Lung (tissue), 17 donors: ENCODE measurements at places on chromosomes 16 and 17. TPM values are rescaled to one million over a fixed set of nuclear protein-coding genes. Genes with fewer than 3 reads are reported as not detected.

GRCh38 chr16:86512301-86512859, 2.1 kb downstream of the FOXF1 start:
- H3K27me3 ChIP-seq: peaks cover 45% of the 10 kb centered on the region
- no peak overlapping the region for H3K27ac ChIP-seq
- peak overlapping the region; percentile 82 for H3K4me3 ChIP-seq
- DNase-seq: peak; percentile 44

DNA sequence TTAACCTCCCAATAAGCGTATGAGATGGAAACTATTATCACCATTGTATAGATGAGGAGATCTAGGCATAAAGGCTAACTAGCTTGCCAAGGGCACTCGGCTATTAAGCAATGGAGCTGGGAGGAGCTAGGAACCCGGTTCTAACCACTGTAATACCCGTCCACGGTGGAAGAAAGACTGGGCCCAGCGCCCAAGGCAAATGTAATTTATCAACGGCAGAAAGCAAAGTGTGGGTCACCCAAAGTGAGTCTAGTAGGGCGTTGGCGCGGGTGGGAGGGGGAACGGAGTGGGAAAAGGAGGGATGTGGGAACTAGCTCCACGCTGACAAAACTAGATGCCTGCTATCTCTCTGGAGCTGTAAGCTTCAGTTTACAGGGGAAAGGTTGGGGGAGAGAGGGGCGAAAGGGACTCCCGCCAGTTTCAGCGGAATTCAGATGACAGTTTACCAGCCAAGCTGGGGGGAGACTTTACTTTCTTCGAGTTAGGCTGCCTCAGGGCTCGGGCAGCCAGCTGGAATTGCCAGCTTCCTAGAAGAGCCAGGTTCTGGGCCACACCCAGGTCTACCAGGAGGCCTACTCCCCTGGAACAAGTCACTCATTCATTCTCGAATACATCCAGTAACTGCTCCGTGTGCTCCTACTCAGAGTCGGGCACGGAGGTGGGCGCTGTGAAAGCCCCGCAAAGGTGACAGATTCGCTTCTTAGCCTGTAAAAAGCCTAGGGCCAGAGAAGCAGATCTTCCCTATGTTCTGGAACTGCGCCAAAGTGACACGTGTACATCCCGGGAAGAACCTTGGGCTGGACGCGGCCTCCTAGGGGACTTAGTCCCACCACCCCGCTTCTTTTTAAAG, 837 bp downstream of the LRRC59 start:
- peak overlapping the region; percentile 74 for H3K27ac ChIP-seq
- peak; percentile 36 for DNase-seq
- no peaks in the 10 kb centered on the region for H3K27me3 ChIP-seq
- H3K4me3 ChIP-seq: peak overlapping the region; percentile 96
- H3K36me3 ChIP-seq: peaks cover 20% of the 10 kb centered on the region

- DNase-seq: no peak
These were observed 54.8 kb downstream of the CRISPLD2 start for GRCh38 chr16:84874553-84874952.

DNA sequence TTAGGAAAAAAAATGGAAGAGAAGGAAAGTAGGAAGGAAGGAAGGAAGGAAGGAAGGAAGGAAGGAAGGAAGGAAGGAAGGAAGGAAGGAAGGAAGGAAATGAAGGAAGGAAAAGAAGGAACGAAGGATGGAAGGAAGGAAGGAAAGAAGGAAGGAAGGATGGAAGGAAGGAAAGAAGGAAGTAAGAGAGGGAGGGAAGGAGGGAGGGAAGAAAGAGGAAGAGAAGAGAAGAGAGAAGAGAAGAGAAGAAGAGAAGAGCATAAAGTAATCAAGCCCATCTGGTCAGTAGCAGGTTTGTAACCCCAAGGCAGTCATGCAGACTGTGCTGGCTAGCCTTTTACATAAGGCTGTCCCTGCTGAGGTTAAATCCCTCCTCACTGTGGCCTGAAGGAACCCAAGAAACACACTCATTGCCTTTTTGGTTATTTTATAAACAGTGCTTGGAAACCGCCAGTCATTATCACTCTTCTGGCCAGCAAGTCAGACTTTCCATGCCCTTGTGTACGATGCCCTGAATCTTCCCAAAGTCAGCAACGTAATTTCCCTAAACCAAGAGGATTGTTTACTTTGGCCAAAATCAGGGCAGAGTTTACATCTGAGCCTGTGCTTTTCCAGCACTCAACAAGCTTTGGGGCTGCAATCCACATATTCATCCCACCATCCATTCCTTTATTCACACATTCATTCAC, 409.6 kb upstream of the MAF start:
- H3K27ac ChIP-seq: no peak overlapping the region
- no peaks in the 10 kb centered on the region for H3K27me3 ChIP-seq
- DNase-seq: no peak
- no peaks in the 10 kb centered on the region for H3K36me3 ChIP-seq

DNA sequence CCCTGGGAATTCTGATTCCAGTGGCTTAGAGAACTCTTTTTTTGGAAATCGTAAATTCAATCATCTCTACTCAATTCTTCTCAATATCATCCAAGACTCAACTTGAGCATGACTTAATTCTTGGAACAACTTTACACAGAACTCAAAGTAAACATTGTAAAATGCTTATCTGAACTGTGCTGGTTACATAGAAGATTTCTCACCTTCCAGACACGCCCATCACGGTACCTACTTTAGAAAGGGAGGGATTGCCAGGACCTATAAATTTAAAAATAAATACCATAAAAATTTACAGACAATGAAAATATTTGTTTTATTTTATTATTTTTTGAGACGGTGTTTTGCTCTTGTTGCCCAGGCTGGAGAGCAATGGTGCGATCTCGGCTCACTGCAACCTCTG, 26.5 kb downstream of the MAP1LC3B start:
- no peak for DNase-seq
- H3K27me3 ChIP-seq: no peaks in the 10 kb centered on the region
- no peak overlapping the region for H3K4me3 ChIP-seq
- no peak overlapping the region for H3K27ac ChIP-seq

GRCh38 chr16:3065742-3066439, 451 bp downstream of the IL32 start:
- no peaks in the 10 kb centered on the region for H3K27me3 ChIP-seq
- no peaks in the 10 kb centered on the region for H3K36me3 ChIP-seq
- peaks cover 4% of the 10 kb centered on the region for H3K4me1 ChIP-seq
- peak overlapping the region; percentile 71 for H3K4me3 ChIP-seq
- DNase-seq: no peak
- H3K27ac ChIP-seq: peak overlapping the region; percentile 67

GRCh38 chr17:34624767-34625383, 45.5 kb downstream of the TMEM132E start:
- H3K4me3 ChIP-seq: no peak overlapping the region
- H3K27me3 ChIP-seq: peaks cover 28% of the 10 kb centered on the region
- H3K27ac ChIP-seq: no peak overlapping the region
- no peak for DNase-seq
- no peaks in the 10 kb centered on the region for H3K4me1 ChIP-seq

DNA sequence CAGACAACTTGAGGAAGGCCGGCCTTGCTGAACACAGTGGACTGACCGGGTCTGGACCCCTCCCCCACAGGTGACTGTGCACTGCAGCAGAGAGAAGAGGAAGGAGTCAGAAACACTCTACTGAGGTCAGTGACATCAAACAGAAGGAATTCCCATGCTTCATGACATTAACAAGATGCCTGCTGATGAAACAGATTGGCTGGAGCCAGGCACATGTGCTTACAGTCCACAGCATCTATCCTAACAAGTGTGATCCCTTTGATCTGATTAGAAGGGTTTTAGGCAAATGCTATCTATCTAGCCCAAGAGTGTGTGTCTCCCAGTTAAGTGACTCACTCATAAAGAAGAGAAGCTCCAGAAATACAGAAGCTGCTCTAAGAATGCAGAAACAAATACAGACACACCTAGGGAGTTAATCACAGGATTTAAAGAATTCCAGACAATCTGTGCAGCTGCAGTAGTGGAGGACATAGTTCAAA, 90.2 kb downstream of the SYCE1L start:
- no peaks in the 10 kb centered on the region for H3K27me3 ChIP-seq
- no peaks in the 10 kb centered on the region for H3K36me3 ChIP-seq
- no peak for DNase-seq
- no peak overlapping the region for H3K4me3 ChIP-seq
- no peak overlapping the region for H3K27ac ChIP-seq

DNA sequence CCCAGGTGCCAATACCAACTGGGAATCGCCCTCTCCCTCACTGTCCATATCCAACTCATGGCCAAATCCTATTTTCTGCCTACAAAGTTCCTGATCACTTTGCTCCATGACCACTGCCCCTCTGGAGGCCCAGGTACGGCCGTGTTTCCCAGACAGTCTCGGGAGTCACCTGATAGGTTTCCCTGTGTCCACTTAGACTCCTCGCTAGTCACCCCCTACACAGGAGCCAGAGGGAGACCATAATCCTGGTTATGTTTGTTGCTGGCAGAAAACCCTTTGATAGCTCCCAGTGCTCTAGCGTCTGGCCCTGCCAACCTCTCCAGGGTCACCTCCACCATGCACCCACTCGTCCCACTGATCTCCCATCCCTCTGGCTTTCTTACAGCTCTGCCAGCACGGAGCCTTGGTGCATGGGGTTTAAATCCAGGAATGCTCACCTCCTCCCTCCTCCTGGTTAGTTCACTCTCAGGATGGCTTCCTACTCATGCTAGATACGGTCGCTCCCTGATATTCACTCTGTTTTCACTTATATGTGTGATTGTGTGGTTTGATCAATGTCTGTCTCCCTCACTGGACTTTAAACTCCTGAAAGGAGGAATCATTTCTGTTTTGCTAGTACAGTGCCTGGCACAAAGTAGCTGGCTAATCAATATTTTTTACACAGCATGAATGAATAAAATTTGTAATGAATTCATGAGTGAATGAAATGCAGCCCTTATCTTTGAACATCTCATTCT, 7.5 kb upstream of the CALB2 start:
- H3K27me3 ChIP-seq: peaks cover 6% of the 10 kb centered on the region
- DNase-seq: no peak
- no peak overlapping the region for H3K27ac ChIP-seq
- no peaks in the 10 kb centered on the region for H3K4me1 ChIP-seq
- H3K4me3 ChIP-seq: no peak overlapping the region

GRCh38 chr17:7561589-7562207, at the start of gene SENP3:
Gene SENP3 (plus strand): TSS chr17:7561919. CDS start chr17:7563077, 1,158 bp downstream.
- DNase-seq: peak; percentile 94
- H3K27me3 ChIP-seq: no peaks in the 10 kb centered on the region
- H3K4me3 ChIP-seq: peak within 1 kb of the TSS; percentile 79
- H3K4me1 ChIP-seq: peaks cover 40% of the 10 kb centered on the region
- peaks cover 23% of the 10 kb centered on the region for H3K36me3 ChIP-seq

DNA sequence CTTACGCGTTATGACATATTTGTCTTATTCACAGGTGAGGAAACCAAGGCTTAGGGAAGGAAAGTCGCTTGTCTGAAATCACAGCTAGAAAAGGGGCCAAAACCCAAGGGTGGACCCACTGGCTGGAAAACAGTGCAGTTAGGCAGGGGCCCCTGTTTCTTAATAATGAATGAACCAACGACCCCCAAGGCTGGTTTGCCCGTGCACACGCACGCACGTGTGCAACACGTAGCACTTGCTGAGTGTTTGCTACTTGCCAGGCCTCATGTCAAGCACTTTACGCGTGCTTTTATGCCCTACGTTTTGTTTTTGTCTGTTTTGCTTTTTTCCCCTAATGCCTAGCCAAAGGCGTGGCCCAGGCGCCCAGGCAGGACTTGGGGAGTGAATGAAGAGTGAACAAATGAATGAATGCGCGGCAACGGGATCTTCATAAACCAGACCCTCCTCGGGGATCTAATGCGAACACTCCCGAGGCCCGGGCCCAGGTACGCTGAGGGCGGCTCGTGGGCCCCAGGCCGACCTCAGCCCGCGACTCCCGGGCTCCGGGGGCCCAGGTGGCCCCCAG, 571 bp upstream of the USP10 start:
- peaks cover 26% of the 10 kb centered on the region for H3K4me1 ChIP-seq
- H3K27ac ChIP-seq: no peak overlapping the region
- peak overlapping the region; percentile 93 for H3K4me3 ChIP-seq
- H3K27me3 ChIP-seq: no peaks in the 10 kb centered on the region
- no peak for DNase-seq
- no peaks in the 10 kb centered on the region for H3K36me3 ChIP-seq

DNA sequence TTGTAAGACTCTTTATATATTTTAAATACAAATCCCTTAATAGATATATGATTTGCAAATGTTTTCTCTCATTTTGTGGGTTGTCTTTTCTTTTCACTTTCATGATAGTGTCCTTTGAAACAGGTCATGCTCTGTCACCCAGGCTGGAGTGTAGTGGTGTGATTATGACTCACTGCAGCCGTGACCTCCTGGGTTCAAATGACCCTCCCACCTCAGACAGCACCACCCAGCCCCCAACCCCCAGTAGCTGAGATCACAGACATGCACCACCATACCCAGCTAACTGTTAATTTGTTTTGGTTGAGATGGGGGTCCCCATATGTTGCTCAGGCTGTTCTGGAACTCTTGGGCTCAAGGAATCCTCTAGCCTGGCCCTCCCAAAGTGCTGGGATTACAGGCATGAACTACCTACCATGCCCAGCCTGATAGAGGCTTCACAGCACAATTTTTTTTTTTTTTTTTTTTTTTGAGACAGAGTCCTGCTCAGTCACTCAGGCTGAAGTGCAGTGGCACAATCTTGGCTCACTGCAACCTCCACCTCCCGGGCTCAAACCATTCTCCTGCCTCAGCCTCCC, 18.5 kb upstream of the TMIGD1 start:
- H3K4me1 ChIP-seq: no peaks in the 10 kb centered on the region
- DNase-seq: no peak
- H3K27me3 ChIP-seq: no peaks in the 10 kb centered on the region
- no peak overlapping the region for H3K4me3 ChIP-seq
- H3K36me3 ChIP-seq: no peaks in the 10 kb centered on the region

DNA sequence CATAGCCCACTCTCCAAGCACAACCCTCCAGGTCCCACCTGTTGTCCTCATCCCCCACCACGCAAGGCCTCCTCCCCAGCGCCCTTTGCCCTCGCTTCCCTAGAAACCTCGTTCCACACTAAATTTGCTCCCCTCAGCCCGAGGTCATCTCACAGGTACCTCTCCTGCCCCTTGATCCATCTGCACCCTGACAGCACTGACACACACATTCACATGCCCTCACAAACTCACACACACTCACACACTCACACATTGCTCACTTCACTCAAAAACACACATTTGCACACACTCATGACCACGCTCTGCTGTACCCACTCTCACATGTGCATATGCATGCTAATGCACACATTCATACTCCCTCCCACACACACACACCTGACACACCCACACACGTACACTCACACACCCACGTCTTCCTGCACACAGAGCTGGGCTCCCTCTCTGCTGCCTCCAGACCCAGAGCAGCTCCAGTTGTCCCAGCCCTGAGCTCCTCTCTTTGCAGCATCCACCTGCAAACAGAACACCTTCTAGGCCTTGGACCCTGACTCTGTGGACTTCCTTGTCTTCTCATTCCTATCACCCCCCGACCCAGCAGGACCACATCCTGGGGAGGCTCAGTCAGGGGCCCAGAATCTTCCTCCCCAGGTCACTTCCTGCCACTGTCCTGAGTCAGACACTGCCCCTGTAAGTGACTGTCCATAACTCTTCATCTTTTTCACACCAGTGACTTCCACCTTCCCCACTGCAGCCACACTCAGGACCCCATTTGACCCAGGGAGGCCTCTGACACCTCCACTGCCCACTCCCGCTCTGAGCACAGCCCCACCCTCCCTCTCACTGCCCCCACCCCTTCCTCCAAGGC, 4.9 kb downstream of the ASGR2 start:
- no peak overlapping the region for H3K4me3 ChIP-seq
- no peak for DNase-seq
- H3K4me1 ChIP-seq: no peaks in the 10 kb centered on the region

The MT1M gene
- 0.88 TPM for total RNA-seq

The SP6 gene
- total RNA-seq: 2.5 TPM

The SPSB3 gene
- total RNA-seq: 39.8 TPM

The DRC3 gene
- 29.5 TPM for total RNA-seq
